ENCODE measurements at places on chromosomes 7 and 10.

DNA sequence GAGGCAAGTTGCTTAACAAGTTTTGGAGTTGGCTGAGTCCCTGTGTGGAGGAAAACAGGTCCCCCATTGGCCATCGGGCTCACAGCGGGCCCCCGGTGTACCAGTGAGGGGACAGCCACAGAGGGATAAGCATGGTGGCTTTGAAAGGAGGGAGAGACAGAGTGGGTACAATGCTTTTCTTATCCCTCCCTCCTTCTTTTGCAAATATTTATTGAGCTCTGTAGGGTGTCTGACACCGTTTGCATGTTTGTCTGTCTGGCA lies 2.8 kb downstream of the HTRA1 start:
- DNase-seq, result no peak

GRCh38 chr7:50661345-50662040 lies 96.3 kb upstream of the DDC start:
- no peak for DNase-seq

DNA sequence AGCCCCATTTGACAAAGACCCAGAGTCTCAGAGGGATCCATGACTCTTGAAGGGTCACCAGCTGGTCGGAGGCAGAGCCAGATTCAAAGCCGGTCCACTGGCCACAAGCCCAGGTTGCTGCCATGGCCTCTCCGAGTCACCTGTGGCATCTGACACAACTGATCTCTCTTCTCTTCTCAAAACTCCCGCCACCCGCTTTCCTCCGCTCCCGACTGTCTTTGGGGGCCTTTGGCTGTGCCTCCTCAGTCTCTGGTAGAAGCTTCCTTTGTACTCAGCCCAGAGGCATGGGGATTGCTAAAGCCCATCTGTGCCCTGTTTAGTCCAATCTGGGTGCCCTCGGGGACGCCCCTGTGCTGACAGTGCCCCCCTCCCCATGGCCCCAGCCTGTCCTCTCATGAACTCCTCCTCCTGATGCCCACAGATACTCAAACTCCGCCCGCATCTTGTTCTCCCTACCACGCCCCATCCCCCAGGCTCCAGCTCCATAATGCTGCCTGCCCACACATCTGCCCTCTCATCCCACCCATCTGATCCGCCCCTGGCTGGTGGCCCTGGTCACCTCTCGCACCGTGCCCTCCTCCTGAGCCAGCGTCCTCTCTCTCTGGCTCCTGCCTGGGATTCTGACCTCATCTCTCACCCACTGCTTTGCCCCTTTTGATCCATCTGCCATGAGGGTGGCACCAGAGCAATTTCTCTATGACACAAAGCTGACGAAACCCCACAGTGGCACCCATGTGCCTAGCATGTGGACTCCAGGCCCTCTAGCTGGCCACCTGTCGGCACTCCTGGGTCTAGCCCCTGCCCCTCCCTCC lies 150.6 kb downstream of the SLIT1 start:
- DNase-seq, result no peak

DNA sequence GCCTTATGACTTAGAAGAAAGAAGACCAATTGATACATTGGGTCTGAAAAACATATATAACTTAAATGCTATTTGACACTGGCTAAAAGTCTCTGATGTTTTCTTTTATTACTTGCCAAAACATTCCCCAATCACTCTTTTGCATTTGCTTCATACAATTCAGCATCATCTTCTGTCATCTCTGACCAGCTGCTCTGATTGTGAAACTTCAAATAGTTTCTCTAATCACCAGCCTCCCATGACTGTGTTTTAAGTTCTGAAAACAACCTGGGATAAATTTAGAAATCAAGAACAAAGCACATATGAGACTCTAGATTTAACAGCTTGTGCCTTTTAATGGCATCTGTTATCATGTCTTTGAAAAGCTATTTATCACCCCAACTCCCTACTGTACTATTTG lies 208.4 kb upstream of the KCND2 start:
- DNase-seq, result no peak

DNA sequence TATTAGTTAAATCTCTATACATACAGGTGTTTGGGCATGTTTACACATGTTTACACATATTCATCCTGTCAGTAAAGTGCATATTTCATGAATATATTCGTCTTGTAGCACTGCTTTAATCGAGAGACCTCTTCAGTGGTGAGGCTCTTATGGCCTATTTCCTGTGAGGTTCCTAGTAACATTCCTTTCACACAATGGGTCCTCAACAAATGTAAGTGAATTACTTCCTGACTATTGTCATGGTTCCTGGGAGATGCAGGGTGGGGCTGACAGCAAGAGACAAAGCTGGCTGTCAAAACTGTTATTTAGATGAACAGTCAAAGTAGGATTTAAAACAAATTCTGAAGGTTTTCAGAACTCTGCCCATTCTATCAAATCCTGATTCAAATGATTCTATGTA lies 12.4 kb upstream of the SEMA3A start:
- no peak for DNase-seq

DNA sequence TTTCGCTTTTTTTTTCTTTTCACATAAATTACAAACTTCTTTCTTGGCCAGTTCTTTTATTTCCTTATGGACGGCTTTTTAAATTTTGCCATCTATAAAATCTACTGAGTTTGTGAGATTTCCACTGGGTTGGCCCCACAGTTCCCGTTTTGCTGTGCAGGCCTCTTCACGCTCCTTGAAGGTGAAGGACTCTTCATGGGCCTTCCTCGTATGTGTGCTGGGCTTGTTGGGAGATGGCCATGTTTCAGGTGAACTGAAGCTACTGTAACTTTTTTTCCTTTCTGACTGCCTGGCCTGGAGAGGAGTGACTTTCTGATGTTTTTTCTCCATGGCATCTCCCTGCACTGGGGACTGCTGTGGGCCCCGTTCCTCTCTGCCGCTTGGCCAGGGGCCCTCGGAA lies 262.4 kb downstream of the COBL start:
- DNase-seq, result no peak

DNA sequence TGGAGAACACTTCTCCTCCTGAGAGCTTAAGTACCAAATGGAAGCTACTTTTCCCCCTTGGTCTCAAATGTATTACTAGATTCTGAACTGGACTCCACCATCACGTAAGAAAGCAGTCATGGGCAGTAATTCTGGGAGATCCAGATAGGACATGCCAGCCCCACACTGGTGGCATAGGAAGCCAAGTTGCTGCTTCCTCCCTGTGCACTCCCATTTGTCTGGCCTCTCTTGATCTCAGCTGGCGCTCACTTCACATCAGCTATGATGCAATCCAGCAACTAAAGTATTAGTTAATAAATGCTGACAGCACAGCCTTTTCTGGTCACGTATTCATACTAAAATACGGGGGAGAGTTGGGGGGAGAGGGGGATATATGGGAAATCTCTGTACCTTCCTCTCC lies 3.4 kb upstream of the IL6 start:
- DNase-seq, result no peak

GRCh38 chr7:112161253-112162141 lies 44.7 kb downstream of the DOCK4 start:
- no peak for DNase-seq
